ENCODE measurements at places on chromosomes 4 and X.
A peak's percentile ranks its signal among the peaks of the same experiment; 100 is the strongest.

- DNase-seq: no peak
These were observed 112.5 kb upstream of the FRG1 start for GRCh38 chr4:189828081-189828697.

- DNase-seq: no peak
These were observed 483.4 kb downstream of the RPA4 start for GRCh38 chrX:97367125-97367524.

- no peak for DNase-seq
These were observed 161.0 kb upstream of the FAM241A start for GRCh38 chr4:111984169-111984819.

DNA sequence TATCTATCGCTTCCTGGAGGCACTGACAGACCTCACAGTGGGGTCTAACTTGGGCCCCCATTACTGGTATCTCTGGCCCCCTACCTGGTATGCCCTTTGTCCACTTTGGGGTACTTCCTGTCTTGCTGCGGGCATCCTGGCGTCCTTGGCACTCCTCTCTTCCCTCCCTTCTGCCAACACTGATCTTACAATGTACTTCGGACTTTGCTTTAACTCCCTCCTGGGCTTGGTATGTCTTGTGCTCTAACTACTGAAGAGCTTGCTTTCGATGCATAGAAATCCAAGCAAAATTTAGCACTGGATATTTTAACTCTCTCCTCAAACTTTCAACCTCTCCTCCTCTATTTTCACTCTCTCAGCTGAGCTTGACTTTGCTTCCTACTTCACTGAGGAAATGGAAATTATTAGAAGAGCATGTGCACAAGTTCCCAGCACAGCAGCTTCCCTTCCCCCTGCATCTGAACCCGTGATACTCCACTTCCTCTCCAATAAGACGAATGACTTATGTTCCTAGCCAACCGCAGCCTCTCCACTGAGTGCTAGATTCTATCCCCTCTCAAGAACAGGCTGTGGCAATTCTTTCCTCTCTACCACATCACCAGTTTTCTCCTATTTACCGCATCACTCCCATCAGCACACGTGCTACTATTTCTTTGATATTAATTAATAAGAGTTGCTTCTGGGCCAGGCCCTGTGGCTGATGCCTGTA, 52.9 kb downstream of the SUPT20HL2 start:
- no peak for DNase-seq

DNA sequence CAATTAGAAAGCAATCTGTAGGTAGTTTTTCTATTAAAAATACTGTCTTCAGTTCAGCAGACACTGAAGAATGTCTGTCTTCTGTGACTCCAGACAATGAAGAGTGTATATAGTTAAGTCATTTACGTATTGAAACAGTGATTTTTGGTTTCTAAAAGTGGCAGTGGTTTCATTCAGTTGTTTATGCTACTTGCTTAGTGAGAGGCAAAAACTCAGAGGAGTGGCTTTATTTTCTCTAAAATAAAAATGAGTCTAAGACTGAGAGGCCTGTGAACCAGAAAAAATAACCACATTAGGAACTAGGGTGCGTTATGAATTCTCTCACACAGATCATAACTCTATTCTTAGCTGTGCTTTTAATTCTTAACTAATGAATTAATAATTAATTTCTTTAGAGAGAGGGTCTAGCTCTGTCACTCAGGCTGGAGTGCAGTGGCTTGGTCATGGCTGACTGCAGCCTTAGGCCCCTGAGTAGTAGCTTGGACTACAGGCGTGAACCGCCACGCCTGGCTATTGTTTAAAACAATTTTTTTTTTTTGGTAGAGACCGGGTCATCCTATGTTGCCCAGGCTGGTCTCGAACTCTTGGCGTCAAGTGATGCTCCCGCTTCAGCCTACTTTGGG, 31.4 kb downstream of the FREM3 start:
- DNase-seq: no peak

DNA sequence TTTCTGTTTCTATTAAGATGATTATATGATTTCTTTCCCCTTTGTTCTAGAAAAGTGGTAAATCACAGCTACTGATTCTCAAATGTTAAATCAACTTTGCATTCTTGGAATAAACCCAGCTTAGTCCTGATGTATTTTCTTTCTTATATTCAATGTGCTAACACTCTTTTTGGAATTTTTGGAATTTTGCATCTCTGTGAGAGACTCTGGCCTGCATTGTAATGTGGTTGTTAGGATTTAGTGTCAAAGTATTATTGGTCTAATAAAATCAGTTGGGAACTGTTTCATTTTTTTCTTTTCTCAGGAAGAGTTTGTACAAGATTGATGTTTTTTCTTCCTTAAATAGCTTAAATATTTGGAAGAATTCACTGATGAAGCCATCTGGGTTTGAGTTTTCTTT, 109.6 kb downstream of the KIT start:
- DNase-seq: no peak

GRCh38 chrX:71668248-71668595, 876 bp downstream of the LOC101059915 start:
- no peak for DNase-seq

- no peak for DNase-seq
These were observed 48.4 kb downstream of the AKAP4 start for GRCh38 chrX:50152456-50152855.

DNA sequence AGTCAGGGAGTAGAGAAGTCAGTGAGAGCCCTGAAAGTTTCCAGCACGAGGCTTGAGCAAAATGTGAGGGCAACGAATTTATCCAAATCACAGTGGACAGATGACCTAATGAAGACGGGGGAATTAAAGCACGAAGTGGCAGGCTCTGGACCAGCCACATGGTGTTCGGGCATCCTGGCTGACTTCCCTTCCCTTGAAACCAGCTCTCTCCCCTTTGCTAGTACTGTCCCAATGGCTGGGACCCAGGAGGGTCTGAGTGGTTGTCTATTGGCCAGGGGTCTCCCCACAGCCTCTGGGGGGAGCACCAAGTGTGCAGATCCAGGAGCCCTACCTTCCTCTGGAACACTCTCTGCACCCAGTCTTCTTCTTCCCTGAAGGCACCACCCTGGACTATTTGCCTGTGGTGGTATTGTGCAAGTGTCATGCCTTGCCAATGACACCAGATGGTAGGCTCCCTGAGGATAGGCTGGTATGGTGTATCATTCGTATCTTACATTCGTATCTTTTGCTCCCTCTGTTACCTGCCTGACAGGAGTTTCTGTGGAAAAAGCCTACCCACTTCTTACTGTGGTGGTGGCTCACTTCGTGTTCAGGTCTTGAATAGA, 2.1 kb downstream of the APLN start:
- DNase-seq: no peak

DNA sequence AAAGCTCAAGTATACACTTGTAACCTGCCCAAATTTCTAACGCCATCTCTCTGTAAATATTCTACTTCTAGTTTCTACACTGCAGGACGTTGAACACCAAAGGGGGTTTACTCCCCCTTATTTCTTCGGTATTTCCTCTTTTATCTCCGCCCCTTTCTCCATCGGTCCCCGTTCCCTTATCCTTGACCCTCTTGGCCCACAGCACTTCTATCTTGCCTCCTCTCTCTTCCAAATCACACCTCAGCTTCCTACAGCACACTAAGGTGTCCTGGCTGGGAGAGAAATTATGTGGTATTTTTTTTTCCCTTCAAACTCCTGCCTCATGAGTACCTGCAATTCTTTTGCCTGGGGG, 715 bp downstream of the ZMAT1 start:
- no peak for DNase-seq

- DNase-seq: no peak
These were observed 339.3 kb downstream of the MID1IP1 start for GRCh38 chrX:39140581-39140980.

DNA sequence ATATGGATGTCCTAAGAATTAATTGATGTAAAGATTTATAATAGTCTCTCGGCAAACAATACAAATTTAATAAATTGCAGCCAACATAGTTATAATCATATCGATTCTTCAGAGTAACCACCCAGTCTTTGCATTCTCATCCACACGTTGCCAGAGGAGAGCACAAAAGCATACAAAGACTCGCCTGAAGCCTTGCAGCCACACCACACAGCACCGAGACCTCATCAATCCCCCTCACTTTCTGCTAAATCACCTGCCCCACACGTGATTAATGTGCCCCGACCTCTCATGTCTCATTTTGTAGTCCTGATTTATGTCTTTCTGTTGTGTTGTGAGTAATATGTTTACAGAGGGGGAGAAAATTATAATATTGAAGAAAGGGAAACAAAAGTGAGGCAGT, 510.4 kb downstream of the TRIML1 start:
- DNase-seq: no peak

DNA sequence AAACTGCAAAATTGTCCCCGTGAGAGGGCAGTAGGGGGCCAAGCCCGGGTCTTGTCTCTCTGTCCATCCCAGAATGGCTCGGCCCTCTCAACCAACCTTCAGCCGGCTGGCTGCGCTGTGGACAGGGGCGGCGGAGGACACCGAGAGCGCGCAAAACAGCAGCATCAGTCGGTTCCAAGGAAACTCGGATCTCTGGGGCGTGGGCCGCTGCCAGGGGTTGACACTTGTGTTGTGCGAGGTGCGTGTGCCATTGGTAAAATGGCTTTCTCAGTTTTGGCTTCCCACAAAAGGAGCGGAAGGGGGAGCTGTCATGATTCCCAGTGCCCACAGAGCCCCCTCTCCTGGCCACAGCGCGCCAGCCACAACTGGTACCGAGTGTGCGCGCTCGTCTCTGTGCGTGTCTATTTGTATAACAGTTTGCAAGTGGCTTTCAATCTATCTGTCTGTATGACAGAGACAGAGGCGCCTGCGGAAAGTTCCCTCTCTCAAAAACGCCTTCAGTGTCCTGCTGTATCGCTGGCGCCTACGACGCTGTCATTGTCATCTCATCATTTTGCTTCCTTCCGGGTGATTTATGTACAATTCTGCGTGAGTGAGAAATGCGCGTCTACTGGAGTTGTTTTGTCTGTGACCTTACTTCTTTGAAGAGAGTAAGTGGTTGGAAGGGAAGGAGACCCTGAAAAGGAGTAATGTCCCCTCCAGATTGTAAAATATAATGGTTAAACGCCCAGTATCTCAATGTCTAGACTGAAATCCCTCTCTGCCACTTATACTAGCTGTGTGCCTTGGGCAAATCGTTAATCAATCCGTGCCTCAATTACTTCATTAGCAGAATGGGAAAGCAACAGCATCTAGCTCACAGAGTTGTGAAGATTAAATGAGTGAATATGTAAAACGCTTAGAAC, 1.8 kb downstream of the DKK2 start:
- peak; percentile 21 for DNase-seq

DNA sequence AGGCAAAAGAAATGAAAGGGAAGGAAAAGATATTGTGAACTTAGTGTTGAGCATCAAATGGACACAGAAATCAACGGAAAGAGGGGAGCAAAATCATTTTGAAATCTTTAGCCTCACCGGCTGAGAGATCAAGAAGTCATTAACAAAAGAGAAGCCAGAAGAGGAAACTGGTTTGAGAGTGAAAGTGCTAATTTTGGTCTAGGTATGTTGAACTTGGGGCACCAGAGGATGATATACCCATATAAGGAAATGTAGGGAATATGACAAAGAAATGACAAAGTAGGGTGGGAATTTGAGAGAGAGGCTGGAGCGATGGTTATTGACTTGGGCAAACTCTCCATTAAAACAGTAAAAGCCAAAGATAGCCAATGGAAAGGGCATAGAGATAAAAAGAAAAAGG, 183.4 kb upstream of the ATOH1 start:
- DNase-seq: no peak

DNA sequence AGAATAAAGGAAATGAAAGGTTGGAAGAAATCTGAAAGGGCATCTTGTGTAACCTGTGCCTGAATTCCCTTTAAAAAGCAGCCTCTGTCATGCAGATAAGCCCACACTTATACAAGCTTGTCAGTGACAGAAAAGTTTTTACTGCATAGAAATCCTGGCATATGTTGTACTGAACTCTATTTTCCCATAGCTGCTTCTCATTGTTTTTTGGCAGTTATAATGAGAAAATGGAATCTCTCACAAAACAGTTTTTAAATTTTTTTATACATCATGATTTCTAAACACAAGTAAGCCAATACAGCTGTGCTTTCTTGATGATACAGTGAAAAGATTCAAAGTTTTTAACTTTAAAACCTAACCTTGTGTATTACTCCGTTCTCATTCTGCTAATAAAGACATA, 511.4 kb upstream of the ARX start:
- no peak for DNase-seq

DNA sequence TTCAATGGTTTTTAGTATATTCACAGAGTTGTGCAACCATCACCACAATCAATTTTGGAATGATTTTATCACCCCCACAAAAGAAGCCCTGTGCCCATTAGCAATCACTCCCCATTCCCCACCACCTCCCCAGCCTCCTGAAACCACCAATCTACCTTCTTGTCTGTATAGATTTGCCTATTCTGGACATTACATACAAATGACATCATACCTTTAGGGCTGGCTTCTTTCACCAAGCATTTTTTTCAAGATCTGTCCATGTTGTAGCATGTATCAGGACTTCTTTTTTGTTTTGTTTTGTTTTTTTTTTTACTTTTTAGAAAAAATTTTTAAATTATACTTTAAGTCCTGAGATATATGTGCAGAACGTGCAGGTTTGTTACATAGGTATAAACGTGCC, 108.1 kb downstream of the RTL9 start:
- no peak for DNase-seq

DNA sequence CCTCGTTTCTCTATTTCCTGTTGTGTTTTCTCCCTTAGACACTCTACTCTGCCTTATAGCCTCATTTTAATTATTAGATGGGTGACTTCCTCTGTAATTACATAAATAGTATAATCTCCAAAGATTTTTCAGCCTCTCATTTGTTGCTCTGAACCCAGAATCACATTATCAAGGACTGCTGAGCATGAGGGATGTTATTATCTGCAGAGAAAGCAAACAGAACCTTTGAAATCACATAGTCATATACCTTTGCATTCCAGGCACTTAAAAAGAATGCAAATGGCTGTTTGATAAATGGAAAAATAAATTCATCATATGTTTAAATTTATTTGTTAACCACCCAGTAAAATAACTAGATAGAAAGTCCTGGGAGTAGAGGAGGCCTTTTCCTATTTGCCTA, 305.1 kb upstream of the PPP1R2C start:
- DNase-seq: no peak

DNA sequence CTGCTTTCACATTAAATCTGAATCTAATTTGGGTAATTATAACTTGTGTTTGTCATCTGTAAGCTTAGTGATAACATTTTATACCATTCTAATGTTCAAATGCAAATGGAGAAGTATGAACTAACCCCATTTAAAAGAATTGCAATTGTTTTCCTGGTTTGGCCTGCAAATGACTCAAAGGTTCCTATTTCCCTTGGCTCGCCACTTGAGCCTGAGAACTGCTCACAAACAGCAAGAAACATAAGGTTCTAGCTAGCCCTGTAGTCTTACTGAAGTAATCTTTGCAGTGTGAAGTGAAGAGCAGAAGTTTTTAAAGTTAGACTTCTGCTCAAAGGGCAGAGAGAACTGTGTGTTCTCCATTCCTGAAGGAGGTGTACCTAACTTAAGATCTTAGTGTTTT, 27.2 kb downstream of the UPRT start:
- no peak for DNase-seq

GRCh38 chr4:75637827-75638226, 7.5 kb upstream of the CDKL2 start:
- DNase-seq: no peak

DNA sequence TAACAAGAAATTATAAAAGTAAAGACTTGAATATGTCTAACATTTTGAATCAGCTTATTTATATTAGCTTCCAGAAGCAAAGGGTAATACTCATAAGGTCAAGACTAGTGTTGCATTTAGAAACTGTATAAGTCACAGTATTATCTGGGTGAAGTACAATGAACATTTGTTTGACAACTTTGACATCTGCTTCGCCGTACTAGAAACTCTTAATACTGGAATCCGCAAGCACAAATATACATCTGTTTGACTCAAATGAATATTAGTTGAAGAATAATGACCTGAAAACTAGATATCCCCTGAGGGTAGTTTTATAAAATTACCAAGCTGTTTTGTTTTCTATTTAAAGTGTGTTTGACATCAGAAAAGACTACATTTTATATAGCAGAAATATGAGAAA, 135.4 kb upstream of the ATOH1 start:
- no peak for DNase-seq

All from activated T-cell treated with anti-CD3 and anti-CD28 coated beads, Interleukin-2, amount 50 U/mL, for 48 hours (primary cell).